ENCODE measurements at places on chromosomes 13 and 19.

DNA sequence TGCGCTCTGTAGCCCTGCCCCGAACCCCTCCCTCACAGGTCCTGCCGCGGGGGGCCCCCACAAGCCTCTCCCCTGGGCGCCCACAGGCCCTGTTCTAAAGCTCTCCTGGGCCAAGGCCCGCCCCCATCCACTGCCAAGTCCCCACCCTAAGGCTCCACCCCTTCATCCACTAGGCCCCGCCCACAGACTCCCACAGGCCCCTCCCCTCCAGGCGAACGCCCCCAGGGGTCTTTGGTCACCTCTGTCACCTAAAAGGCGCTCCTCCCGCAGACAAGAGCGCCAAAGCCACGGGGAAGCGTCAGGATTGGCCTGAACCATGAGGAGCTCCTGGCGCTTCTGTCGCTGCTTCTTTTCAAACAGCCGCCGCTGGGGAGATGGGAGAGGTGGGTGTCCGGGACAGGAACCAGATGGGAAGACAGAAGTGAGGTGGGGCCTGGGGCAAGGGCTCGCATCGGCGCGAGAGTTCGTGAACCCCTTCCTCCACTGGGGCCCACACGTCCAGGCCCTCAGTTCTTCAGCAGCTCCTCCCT, 2.3 kb downstream of the TULP2 start:
- no peak overlapping the region for H3K4me3 ChIP-seq
- peaks cover 11% of the 10 kb centered on the region for H3K36me3 ChIP-seq
- peak; percentile 48 for DNase-seq
- peak overlapping the region; percentile 25 for H3K27ac ChIP-seq
- H3K27me3 ChIP-seq = peaks cover 11% of the 10 kb centered on the region

GRCh38 chr19:38675611-38676010, 28.2 kb downstream of the ACTN4 start:
- no peak overlapping the region for H3K4me3 ChIP-seq
- peak overlapping the region; percentile 79 for H3K27ac ChIP-seq
- peaks cover 27% of the 10 kb centered on the region for H3K36me3 ChIP-seq
- DNase-seq = no peak

DNA sequence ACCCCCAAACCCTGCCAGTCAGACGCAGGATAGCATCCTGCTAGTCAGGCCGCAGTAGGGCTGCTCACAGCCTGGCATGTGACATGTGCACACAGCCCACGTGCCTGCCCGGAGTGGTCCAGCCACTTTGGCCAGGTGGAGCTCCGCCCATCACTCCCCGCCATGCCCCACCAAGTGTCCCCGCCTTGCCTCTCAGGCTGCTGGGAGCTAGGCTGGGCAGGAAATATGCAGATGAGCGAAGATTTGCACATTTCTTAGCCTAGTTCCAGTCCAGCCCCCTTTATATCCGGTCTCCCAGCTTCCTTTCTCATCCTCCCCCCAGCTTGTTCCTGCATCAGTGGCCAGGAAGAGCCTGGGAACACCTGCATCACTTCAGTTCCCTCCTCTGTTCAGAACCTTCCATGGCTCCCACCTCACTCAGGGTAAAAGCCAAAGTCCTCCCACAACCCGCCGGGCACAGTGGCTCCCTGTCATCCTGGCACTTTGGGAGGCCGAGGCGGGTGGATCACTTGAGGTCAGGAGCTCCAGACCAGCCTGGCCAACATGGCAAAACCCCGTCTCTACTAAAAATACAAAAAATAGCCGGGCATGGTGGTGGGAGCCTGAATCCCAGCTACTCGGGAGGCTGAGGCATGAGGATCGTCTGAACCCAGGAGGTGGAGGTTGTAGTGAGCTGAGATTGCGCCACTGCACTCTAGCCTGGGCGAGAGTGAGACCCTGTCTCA, 2.3 kb upstream of the DOCK6 start:
- H3K4me1 ChIP-seq = peaks cover 6% of the 10 kb centered on the region
- no peaks in the 10 kb centered on the region for H3K36me3 ChIP-seq
- no peak for DNase-seq
- no peak overlapping the region for H3K4me3 ChIP-seq
- H3K27ac ChIP-seq = no peak overlapping the region
- peaks cover 78% of the 10 kb centered on the region for H3K27me3 ChIP-seq

DNA sequence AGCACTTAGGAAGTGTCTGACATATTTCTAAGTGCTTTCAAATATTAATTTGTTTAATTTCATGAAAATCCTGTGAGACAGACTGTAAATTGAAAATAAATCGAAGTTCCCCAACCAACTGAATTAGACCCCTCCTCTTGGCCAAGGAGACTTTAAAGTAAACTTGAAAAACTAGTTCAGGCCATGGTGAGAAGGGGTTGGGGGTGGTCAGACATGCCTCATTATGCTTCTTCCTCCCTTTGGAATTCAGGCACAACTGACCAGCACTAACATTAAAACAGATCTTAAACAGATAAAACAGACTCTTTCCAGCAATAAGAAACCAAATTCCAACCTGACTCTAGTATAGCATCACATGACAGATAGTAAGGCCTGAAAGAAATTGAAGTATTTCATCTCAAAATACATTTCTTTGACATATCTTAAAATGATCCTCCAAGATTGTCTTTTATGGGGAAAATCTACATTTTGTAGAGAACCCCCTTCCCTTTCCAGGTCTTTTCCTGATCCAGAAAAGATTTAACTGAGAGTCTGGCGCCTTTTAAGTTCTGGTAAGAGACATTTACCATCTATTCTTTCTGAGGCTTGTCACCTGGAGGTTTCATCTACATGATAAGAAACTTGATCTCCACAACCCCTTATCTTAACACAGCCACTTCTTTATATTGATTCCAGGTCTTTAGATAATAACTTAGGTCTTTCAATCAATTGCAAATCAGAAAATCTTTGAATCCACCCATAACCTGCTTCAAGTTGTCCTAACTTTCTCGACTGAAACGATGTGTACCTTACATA, 336.5 kb downstream of the PCDH20 start:
- no peaks in the 10 kb centered on the region for H3K4me1 ChIP-seq
- no peaks in the 10 kb centered on the region for H3K27me3 ChIP-seq
- H3K36me3 ChIP-seq = no peaks in the 10 kb centered on the region
- no peak overlapping the region for H3K27ac ChIP-seq
- DNase-seq = no peak
- no peak overlapping the region for H3K4me3 ChIP-seq

GRCh38 chr19:6226012-6226411, 53.8 kb downstream of the MLLT1 start:
- peaks cover 11% of the 10 kb centered on the region for H3K36me3 ChIP-seq
- peaks cover 6% of the 10 kb centered on the region for H3K4me1 ChIP-seq
- H3K27me3 ChIP-seq = no peaks in the 10 kb centered on the region
- no peak for DNase-seq

DNA sequence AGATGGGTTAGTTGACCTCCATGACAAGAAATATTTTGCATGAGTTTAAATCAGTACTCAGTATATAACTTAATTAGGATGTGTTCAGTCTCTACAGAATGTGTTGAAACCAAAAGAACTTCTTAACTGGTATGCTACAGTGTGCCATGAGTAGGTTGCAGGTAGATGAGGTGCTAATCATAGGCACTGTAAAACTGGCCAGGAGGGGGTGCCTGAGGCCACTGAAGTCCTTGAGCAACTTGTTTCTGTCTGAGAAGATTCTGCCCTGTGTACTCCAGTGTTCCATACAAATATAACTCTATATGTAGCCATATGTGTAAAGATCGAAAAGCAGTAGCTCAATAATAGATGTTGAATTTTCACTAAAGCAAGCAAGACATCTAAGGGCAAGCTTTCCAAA, 549.2 kb upstream of the KLF12 start:
- H3K27ac ChIP-seq = no peak overlapping the region
- H3K36me3 ChIP-seq = no peaks in the 10 kb centered on the region
- H3K27me3 ChIP-seq = no peaks in the 10 kb centered on the region
- no peak for DNase-seq
- H3K4me3 ChIP-seq = no peak overlapping the region

- H3K27ac ChIP-seq = no peak overlapping the region
- DNase-seq = peak; percentile 50
- peaks cover 14% of the 10 kb centered on the region for H3K4me1 ChIP-seq
- H3K4me3 ChIP-seq = no peak overlapping the region
These were observed 5.4 kb upstream of the MTRF1 start for GRCh38 chr13:41268764-41269163.

DNA sequence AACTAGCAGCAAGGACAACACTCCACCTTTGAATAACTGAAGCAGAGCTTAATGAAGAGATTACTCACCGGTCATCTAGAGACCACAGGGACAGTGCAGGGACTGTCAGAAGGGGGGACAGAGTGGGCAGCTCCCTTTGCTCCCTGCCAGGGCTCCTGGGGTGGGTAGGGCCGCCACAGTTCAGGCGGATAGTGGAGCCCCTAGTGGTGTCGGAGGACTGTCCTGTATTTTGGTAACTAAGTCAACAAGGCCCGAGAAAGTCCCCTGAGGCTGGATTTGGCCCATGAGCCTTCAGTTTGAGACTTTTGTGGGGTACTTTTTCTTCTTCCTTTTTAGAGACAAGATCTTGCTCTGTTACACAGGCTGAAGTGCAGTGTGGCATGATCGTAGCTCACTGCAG, 44.6 kb downstream of the GJA3 start:
- H3K27ac ChIP-seq = no peak overlapping the region
- H3K4me3 ChIP-seq = no peak overlapping the region
- peaks cover 21% of the 10 kb centered on the region for H3K4me1 ChIP-seq
- no peaks in the 10 kb centered on the region for H3K36me3 ChIP-seq

GRCh38 chr13:110421696-110422385, 114.8 kb downstream of the COL4A2 start:
- H3K4me3 ChIP-seq = no peak overlapping the region
- no peak overlapping the region for H3K27ac ChIP-seq
- peaks cover 12% of the 10 kb centered on the region for H3K4me1 ChIP-seq
- peak; percentile 43 for DNase-seq

DNA sequence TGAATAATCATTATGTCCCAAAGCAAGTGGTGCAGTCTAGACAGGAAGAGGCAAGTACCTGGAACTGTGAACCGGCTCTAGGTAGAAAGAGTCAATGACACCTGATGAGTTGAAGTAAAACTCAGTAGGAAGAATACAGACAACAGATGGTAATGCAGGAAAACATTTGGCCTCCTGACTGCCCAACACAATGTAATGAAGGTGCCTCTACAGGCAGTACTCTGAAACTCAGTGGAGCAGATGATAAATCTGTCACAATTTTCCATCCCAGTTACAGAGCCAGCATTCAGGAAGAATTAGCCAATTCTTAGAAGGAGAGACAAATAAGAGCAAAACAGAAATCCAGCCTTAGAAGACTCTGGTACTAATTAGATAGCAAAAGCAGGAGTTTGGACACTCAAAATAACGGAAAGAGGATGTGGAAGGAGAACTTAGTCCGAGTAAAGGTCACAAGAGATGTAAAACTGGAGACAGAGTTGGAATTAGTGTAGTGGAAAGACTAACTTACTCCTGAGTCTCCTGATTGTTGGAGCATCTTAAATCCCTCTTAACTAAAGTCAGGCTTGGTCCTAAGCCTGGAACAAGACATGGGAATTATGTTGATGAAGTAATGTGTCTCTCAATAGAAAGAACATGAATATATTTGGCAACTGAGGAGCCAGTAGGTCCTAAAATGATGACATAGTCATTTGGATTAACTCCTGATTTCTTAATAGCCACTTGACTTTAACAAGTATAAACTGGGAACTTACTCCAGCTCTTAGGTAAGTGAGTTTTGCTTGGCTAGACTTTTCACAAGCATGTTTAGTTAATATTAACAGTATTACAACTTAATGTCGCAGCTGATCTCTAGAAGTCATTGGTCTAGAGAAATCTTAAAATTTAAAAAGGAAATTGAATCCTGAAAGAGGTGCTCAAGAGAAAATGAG, 457.3 kb upstream of the MIR17HG start:
- H3K4me3 ChIP-seq = no peak overlapping the region
- H3K4me1 ChIP-seq = no peaks in the 10 kb centered on the region
- no peak for DNase-seq
- H3K36me3 ChIP-seq = no peaks in the 10 kb centered on the region
- no peaks in the 10 kb centered on the region for H3K27me3 ChIP-seq
- H3K27ac ChIP-seq = no peak overlapping the region

DNA sequence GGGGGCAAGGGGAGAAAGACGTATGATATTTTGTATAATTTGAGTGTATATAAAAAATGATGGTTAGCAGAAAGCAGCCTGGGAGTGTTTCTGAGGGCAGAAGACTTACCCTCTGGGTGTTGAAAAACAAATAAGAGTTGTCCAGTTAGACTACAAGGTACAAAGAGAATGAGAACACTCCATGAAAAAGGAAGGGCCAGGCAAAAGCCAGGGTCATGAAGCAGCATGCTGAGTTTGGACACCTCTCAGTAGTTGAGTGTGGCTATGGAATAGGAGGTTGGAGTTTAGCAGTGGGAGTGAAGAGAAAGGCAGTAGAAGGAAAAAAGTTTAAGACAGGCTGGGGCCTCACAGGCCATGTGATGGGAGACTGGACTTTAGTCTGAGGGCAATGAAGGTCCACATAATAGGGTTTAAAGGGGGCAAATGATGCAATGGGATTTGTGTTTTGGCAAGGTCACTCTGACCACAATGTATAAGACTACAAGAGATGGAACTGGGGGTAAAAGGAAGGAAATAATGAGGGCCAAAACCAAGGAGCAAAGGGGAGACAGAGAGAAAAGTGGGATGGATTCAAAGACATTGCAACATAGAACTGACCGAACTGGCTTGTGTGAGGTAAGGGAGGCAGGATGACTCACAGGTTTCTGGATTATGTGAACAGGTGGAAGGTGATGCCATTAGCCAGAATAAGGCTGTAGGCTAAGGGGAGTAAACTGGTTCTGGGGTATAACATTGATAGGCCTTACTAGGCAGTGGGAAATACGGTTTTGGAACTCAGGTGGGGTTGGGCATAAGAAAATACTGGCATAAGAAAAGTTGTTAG, 76.6 kb downstream of the SERP2 start:
- no peaks in the 10 kb centered on the region for H3K4me1 ChIP-seq
- DNase-seq = no peak
- H3K4me3 ChIP-seq = no peak overlapping the region
- no peak overlapping the region for H3K27ac ChIP-seq
- H3K36me3 ChIP-seq = no peaks in the 10 kb centered on the region

DNA sequence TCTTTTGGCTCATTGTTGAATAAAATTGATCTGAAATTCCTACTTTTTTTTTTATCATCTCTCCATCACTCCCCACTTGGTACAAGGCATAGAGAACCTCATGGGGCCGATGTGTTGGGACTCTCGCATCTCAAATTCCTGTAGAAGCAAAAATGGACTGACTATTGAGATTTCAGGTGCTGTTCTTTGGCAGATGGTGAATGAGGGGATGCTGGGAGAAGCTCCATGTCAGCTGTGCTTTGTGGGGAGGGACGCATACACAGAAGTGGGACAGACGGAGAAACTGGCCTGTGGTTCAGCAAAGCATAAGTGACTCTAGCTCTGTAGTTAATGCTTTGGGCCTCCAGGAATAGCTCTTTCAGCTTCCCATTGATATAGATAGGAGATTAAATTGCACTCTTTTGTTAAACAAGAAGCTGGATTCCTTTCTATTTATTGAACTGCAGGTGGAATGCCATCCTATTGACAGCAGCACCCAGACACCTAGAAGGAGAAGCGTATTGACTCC, 194.5 kb upstream of the RNF113B start:
- H3K36me3 ChIP-seq = no peaks in the 10 kb centered on the region
- H3K4me3 ChIP-seq = no peak overlapping the region
- peaks cover 2% of the 10 kb centered on the region for H3K27me3 ChIP-seq
- H3K4me1 ChIP-seq = no peaks in the 10 kb centered on the region
- DNase-seq = no peak
- H3K27ac ChIP-seq = no peak overlapping the region

GRCh38 chr19:53131085-53131590, 1.6 kb downstream of the ZNF415 start:
- peaks cover 15% of the 10 kb centered on the region for H3K4me1 ChIP-seq
- H3K27ac ChIP-seq = no peak overlapping the region
- H3K27me3 ChIP-seq = peaks cover 8% of the 10 kb centered on the region
- no peak for DNase-seq
- no peak overlapping the region for H3K4me3 ChIP-seq

All from activated CD4-positive, alpha-beta T cell treated with anti-CD3 and anti-CD28 coated beads, Interleukin-2, amount 10 ng/mL, durations not matched to agents 7 days and 5 days (primary cell).